Stimulated activated CD8-positive, alpha-beta memory T cell treated with anti-CD3 and anti-CD28 coated beads, Interleukin-15, amount 100 ng/mL, for 4 hours (primary cell): ENCODE measurements at places on chromosomes 1 and 21.

DNA sequence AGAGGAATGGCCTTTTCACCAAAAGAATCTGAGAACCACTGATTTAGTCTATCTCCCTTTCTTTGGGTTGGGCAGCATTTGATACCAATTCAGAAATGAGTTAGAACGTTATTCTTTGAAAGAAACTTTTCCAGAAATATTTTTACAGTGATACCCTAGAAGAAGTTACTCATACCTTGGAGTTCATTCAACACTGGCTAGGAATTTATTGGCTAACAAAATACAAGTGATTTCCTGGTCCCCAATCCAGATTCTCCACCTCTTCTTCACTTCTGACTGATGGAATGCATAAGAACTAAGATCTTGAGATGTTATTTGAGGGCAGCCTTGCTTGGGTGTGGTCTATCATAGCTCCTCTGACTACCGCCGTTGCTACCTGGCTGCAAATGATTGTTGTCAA is 9.4 kb downstream of the C1orf162 start:
- DNase-seq: no peak

GRCh38 chr1:230399321-230400006 is 26.7 kb downstream of the PGBD5 start:
- no peak for DNase-seq

DNA sequence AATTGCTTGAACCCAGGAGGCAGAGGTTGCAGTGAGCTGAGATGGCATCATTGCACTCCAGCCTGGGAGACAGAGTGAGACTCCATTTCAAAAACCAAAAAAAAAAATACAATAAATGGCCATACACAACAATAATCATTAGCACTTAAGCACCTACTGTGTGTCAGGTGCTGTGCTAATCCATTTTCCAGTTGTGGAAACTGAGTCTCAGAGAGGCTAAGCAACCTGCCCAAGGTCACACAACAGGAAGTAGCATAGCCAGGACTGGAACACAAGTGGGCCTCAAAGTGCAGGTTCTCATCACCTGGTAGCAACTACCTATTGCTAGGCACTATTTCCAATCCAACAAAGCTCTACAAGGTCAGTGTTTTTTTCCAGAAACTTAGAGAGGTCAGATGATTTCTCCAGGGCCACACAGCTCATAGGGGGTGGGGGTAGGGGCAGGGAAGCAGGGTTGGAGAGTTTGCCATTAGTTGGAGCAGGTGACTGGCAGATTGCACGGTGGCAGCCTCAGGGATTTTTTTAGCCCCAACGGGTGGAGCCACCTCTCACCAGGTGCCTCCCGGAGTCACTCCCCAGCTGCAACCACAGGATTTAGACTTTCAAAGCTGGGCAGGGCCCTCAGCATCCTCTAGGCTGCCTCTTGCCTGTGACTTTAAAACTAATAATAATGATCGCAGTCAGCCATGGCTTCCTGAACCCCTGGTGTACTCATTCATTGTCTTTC is 52.5 kb upstream of the ID3 start:
- no peak for DNase-seq

DNA sequence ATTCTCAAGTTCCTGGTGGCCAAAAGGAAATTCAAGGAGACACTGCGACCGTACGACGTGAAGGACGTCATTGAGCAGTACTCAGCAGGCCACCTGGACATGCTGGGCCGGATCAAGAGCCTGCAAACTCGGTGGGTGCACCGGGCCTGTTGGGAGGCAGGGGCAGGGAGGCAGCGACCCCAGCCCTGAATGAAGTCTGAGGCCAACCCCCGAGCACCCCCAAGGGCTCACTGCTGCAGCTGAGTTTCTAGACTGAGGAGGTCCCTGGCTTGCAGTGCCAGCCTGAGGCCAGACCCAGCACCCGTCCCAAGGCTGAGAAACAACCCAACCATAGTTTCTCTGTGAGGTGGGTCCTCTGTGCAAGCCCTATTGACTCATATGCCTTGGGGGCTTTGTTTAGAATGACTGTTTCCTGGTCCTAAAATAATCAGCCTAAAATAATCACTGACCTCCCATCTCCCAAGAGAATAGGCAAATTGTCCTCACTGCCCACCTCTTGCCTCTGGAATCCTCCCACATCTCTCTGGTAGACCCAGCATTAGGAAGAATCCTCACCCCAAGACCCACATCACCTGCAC is 27.1 kb downstream of the CITED4 start:
- no peak for DNase-seq

- DNase-seq: no peak
Measured at GRCh38 chr1:62396871-62397270, 40.0 kb upstream of the USP1 start.

GRCh38 chr21:45418301-45419071 is 13.5 kb downstream of the COL18A1 start:
- no peak for DNase-seq
